ENCODE measurements at places on chromosomes 7 and 10. TPM values are rescaled to one million over a fixed set of nuclear protein-coding genes. Genes with fewer than 3 reads are reported as not detected.
A peak's percentile ranks its signal among the peaks of the same experiment; 100 is the strongest.

The OR2A7 gene
- 2.1 TPM for total RNA-seq

The LRRD1 gene
- total RNA-seq = not detected

The LRRTM3 gene
- not detected for total RNA-seq

The TRPV6 gene
- not detected for total RNA-seq

The FEZF1 gene
- total RNA-seq = not detected

The ACTR3C gene
- total RNA-seq = 8.2 TPM

The BHLHA15 gene
- total RNA-seq = 0.57 TPM

The ADAM12 gene
- not detected for total RNA-seq

The MYL7 gene
- total RNA-seq = not detected

The AOAH gene
- 12.3 TPM for total RNA-seq

The BTBD16 gene
- not detected for total RNA-seq

DNA sequence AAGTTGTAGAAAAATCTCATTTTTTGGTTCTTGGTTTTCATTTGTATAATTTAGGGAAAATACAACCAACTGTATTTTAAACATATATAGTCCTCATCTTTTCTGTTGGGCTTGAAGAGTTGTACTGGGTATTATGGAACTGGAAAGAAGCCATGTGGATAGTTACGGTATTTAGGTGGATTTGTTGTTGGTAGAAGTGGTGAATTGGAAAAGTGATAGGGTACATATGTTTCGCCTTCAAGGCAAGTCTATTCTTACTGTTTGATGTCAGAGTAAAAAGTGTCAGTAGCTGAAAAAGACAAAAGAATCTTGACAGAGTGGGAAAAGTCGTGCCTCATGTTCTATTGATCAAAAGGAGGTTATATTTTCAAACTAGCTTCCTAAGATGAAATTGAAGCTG, 64.6 kb downstream of the GBF1 start:
- DNase-seq = no peak

- DNase-seq = no peak
Observed at GRCh38 chr10:129331839-129332220, 135.2 kb upstream of the MGMT start.

DNA sequence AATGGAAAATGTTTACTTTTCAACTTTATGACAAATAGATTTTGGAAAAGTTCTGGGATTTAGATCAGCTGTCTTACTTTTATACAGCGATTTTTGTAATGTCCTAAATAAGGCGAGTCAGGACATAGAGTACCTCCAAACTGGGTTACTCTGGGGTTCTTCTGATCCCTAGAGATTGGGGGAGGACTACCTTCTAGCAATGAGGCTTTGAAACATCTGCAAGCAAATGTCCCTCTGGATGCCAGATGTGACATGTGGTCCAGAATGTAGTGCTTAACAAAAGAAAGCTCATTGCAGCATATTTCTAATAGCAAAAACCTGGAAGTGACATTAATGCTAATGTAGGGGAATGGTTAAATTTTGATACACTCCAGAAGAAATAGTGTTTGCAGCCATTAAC, 36.1 kb downstream of the ABRAXAS2 start:
- no peak for DNase-seq

DNA sequence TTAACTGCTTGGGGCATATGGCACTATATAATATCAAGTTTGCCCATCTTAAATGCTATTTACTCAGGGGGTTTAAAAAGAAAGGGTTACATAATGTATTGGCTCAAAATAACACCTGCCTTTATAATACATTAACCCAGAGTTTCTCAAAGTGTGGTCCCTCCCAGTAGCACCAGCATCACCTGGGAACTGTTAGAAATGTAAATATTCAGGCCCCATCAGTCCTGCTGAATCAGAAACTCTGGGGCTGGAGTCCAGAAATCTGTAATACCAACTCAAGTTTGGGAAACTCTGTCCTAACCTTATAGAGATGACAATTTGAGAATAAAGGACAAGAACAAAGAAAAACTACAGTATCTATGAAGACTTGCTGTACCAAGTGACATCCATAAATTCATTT, 270.7 kb downstream of the PARD3 start:
- DNase-seq = no peak

GRCh38 chr7:22695476-22696132, 31.4 kb upstream of the IL6 start:
- no peak for DNase-seq

- no peak for DNase-seq
Observed at GRCh38 chr10:122715576-122715975, 15.9 kb upstream of the C10orf120 start.

DNA sequence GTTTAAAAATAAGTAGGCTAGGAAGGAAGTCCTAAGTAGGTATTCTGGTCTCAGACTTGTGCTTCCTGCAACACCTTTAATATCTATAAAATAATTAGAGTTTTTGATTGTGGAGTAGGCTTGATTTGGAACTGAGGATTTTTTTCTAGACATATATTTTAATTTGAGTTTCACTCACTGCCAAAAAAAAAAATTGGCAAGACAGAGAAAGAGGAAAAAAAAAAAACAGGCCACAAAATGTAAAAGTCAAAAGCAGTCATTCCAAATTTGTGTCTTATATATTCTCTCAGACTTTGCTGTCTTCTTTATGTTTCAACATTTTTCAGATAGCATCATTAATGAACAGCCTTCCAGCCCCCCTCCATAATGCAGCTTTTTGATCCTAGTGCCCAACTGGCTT, 346.1 kb downstream of the NRG3 start:
- no peak for DNase-seq

GRCh38 chr10:133129859-133130495, 30.0 kb upstream of the KNDC1 start:
- no peak for DNase-seq

GRCh38 chr10:63671317-63671937, 150.2 kb downstream of the REEP3 start:
- DNase-seq = no peak

DNA sequence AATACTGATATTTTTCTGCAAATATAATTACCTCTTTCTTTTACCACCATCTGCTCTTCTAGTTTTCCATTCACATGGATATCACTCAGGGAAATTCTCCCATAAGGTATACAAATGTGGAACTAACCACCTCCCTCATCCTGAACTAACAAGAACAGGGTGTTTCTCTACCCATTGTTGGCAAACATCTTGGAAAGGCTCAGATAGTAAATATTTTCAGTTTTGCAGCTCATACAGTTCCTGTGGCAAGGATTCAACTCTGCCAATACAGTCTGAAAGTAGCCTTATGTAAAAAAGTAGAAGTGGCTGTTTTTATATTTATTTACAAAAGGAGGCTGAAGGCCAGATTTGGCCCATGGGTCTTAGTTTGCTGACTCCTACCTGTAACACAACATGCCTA, 513.0 kb upstream of the TEX47 start:
- no peak for DNase-seq

- no peak for DNase-seq
Observed at GRCh38 chr7:152489044-152489443, 53.2 kb upstream of the KMT2C start.

DNA sequence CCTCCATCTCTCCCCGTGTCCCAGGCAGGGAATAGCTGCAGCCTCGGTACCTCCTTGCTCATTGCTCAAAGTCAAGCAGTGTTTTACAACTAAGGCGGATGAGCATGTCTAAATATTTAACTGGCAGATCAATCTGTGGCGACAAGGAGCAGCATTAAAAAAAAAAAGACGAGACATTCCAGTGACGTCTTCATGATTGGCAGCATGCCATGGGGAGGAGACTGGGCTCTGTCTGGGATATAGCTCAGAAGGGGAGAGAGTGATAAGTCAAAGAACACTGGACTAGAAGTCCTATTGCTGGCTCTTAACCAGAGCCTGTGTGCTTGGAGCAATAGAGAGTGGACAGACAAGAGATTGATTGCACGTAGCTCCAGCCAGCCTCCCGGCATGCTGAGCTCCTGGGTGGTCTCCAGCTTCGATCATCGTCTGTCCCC, 287.5 kb upstream of the PODXL start:
- no peak for DNase-seq

- no peak for DNase-seq
Observed at GRCh38 chr10:12350925-12351324, 1.6 kb downstream of the CAMK1D start.

DNA sequence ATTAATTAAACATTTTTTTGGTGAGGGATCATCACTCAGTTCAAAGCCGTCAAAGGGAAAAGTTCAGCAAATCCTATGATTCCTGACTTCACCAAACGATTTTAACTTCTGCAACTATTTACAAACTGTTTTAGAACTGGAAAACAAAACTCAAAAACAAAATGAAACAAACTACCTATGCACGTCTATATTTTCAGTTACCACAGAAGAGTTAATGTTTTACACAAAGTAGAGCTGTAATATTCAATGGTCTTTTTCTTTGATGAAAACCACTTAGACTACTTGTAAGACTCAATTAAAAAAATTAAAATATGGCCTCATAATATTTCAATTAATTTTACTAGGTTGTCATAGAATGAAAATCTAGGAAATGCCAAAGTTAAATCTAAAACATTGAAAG, 131.5 kb downstream of the ATE1 start:
- DNase-seq = no peak

DNA sequence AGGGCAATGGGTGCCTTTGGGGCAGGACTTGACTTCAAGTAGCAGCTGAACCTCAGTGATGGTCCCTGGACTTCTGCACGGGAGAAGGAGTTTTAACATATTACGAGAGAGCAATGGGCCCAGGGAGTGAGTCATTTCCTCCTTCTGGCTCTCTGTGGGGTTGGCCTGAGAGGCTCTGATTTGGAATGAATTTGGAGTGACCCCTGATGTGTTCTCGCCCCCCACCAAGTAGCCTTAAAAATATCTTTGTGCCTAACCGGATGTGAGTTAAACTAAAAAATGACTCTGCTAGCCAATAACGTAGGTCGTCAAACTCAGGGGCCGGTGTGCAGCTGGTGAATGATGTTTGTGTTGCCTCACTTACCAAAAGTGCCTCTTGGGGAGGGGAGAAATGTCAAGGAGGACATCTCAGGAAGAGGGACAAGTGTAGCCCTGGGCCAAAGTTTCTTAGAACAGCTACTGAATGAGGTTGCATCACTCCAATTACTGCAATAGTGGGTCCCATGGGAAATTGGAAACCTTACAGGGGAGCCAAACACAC, 656.6 kb downstream of the INHBA start:
- no peak for DNase-seq

DNA sequence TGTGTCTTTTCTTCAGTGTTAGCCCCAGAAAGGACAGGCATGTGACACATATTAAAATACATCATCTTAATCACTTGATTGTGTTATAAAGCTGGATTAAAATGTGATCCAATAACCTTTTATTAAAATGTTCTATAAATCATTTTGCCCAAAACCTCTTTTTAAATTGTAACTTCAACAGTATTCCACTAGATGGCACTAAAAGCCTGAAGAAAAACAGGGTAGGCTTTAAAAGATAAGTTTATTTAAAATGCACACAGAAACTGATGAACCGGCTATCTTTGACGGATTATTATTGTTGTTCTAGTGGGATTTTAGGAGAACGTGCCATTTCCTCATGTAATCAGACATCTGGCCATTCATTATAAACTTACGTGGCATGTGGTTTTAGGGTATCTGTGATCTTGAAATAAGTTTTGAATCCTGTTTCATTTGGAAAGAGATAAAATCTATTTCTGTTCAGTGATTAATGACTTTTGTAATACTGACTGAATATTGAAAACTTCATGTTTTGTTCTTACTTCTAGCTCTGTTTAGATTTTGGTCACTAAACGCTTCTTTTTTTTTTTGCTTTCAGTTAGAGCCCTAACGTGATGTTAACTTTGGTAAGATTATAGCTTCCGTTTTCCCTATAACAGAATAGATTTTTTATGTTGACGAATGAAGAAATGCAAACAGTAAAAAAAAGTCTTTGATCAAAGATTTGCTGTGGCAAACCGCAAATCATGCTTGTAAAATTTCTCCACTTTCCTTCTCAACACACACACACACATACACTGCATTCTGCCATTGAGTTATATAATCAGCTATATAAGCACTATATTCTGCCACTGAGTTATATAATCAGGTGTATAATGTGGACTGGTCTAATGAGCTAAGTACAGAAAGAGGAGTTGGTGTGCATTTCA, 13.6 kb downstream of the VPS50 start:
- DNase-seq = no peak

- no peak for DNase-seq
Observed at GRCh38 chr10:15333909-15334649, 37.0 kb downstream of the FAM171A1 start.

- no peak for DNase-seq
Observed at GRCh38 chr7:148585399-148585798, 5.2 kb upstream of the C7orf33 start.

GRCh38 chr7:151269511-151269910, 21.0 kb upstream of the SMARCD3 start:
- DNase-seq = no peak

- no peak for DNase-seq
Observed at GRCh38 chr10:70479626-70480238, 1.2 kb downstream of the PALD1 start.

DNA sequence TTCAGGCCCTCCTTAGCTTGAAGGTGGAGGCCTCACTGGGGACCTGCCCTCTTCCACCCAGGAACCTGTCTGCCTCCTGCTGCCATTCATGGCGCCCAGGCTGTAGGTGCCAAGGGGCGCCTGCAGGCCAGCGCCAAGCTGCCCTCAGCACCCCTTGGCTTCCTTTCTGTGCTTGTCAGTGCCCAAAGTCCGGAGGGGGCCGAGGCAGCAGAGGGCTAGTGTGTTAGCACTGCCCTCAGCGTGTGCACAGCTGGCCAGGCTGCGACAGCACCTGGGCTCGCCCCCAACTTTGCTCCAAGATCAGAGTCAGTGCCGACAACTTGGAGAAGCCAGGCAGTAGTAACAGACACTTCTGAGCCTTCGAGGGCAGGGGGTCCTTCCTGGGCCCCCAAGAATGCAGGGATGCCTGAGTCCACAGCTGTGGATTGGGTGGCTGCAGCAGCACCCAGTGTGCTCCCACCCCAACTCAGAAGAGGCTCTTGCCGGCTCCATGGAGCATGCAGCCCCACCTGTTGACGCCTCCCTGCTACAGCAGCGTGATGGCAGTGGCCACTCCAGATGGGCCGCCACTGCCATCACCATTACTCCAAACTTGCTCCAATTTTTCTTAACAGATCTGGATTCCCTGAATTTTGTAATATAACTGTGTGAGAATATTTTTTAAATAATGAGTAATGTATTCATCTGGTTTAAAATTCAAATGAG, 41.7 kb downstream of the CACUL1 start:
- no peak for DNase-seq

- DNase-seq = peak; percentile 48
Observed at GRCh38 chr7:150631866-150632864, at the start of gene GIMAP6. GIMAP6 (minus strand) TSS chr7:150632385; CDS start chr7:150630142, 2,243 bp downstream.

- DNase-seq = no peak
Observed at GRCh38 chr10:88944813-88945212, 7.8 kb downstream of the ACTA2 start.
